Mesothelial cell of epicardium (in vitro differentiated cells): ENCODE measurements at places on chromosomes 2 and 18. TPM values are rescaled to one million over a fixed set of nuclear protein-coding genes. Genes with fewer than 3 reads are reported as not detected.

Gene IL36B
- total RNA-seq = not detected in 3 replicates

Gene ASPRV1
- total RNA-seq = 2.6 to 3.6 TPM (median 3.5 TPM) in 3 replicates

Gene SLC9A4
- 0.07 to 0.11 TPM (median 0.11 TPM) in 3 replicates for total RNA-seq

Gene C2orf78
- not detected in 3 replicates for total RNA-seq

Gene TXNDC2
- total RNA-seq = 0.29 TPM in 1 of 3 replicates, not detected in the others

DNA sequence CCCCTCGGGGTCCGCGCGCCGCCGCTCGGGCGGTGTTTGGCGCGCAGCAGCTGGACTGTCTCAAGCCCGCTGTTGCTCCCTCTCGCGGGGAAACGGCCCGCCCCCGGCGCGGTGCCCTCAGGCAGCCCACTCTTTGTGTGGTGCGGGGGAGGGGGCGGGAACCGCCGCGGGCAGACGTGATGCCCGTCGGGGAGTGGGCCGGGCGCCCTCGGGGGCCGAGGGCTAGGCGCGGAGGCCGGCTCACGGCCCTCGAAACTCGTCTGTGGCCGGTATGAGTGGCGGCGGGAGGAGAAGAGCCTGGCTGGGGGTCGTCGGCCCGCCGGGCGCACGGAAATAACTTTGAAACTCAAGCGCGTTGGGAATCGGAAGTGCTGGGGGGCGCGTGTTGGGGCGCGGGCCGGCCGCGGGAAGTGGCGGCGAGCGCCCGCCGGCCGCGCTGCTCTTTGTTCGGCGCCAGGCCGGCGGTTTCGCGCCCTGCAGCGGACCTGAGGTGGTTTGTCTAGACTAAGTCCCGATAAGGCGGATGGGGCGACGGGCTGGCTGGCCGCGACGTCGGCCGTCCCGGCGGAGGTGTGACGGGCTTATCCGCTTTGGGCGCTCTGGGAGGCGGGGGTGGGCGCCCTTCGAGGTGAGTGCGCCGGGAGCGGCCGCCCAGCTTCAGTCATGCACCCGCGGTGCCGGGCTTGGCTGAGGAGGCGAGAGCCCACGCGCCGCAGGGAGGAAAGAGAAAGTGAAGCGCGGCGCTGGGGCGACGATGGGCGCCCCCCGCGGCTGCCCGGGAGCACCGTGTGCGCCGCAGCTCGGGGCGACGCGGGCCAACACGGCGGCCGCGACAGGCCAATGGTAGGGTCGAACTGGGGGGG lies 679 bp downstream of the PTMA start:
- peaks cover 1% of the 10 kb centered on the region for H3K27me3 ChIP-seq
- H3K4me3 ChIP-seq = peak overlapping the region; percentile 99
- peaks cover 17% of the 10 kb centered on the region for H3K36me3 ChIP-seq
- H3K4me1 ChIP-seq = peaks cover 30% of the 10 kb centered on the region

- H3K36me3 ChIP-seq = peaks cover 5% of the 10 kb centered on the region
- no peak overlapping the region for H3K4me3 ChIP-seq
- DNase-seq = no peak
- no peaks in the 10 kb centered on the region for H3K27me3 ChIP-seq
- H3K4me1 ChIP-seq = no peaks in the 10 kb centered on the region
Observed at GRCh38 chr2:105915005-105915558, 170.4 kb downstream of the NCK2 start.

DNA sequence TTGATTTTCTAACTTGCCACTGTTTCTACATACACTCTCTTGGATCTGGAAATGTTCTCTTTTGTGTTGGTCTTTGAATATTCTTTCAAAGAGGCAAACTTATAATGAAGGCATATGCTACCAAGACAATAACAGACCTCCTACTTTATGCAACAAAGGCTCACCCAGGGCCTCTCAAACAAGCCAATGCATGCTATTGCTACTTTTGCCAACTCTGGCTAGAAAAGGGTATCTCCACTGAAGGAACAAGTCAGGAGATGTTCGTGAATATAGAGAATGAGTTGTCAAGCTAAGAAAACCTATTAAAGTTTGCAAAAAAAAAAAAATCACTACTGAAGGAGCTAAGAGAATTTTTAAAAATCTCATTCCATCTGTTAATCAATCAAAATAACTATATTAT lies 15.9 kb upstream of the DSG2 start:
- no peak overlapping the region for H3K4me3 ChIP-seq
- H3K27me3 ChIP-seq = no peaks in the 10 kb centered on the region
- H3K36me3 ChIP-seq = no peaks in the 10 kb centered on the region

GRCh38 chr2:152715854-152716428 lies 1.3 kb downstream of the PRPF40A start:
- peaks cover 18% of the 10 kb centered on the region for H3K36me3 ChIP-seq
- H3K4me3 ChIP-seq = peak overlapping the region; percentile 96
- no peaks in the 10 kb centered on the region for H3K27me3 ChIP-seq
- no peak for DNase-seq
- H3K27ac ChIP-seq = peak overlapping the region; percentile 99

GRCh38 chr2:28607730-28608499 lies 112.1 kb downstream of the PLB1 start:
- no peak for DNase-seq
- no peak overlapping the region for H3K4me3 ChIP-seq
- H3K36me3 ChIP-seq = no peaks in the 10 kb centered on the region
- H3K4me1 ChIP-seq = peaks cover 5% of the 10 kb centered on the region

- no peak overlapping the region for H3K4me3 ChIP-seq
- DNase-seq = no peak
Observed at GRCh38 chr2:224933431-224933830, 108.8 kb downstream of the DOCK10 start.
